ENCODE measurements at places on chromosomes 3 and 15.

DNA sequence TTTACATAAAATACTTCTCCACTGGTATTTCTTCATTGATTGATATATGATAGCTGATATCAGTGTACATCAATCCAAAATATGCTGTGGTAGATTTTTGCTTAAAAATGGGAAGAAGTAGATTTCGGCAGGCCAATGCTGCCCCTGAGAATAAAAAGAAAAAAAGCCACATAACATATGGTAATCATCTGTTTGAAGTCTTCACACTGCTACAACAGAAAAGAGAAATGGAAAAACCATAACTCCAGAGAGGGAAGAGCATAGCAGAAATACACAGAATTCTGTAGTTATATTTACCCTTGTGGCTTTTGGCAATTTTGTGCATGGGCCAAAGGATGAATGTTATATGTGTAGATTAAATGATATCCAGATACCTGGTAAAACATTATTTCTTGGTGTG lies 143.1 kb upstream of the KCNMB2 start:
- no peaks in the 10 kb centered on the region for H3K27me3 ChIP-seq
- peak overlapping the region; percentile 39 for H3K27ac ChIP-seq
- H3K4me1 ChIP-seq, result peaks cover 4% of the 10 kb centered on the region
- H3K36me3 ChIP-seq, result no peaks in the 10 kb centered on the region

DNA sequence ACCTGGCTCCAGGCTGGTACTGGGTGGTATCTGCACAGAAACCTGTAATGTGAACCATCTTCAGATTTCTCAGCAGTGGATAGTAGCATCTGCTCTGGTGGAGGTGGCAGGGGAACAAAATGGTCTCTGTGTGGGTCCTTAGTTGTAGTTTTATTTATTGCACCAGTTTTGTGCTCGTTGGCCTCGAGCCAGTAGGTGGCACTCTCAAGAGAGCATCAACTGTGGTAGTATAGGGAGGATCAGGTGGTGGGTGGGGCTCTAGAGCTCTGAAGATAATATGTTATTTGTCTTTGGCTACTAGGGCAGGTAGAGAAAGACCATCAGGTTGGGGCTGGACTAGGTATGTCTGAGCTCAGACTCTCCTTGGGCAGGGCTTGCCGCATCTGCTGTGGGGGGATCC lies 254.0 kb upstream of the GPR149 start:
- no peak overlapping the region for H3K27ac ChIP-seq
- H3K4me3 ChIP-seq, result no peak overlapping the region
- no peak for DNase-seq
- H3K4me1 ChIP-seq, result no peaks in the 10 kb centered on the region
- no peaks in the 10 kb centered on the region for H3K36me3 ChIP-seq

DNA sequence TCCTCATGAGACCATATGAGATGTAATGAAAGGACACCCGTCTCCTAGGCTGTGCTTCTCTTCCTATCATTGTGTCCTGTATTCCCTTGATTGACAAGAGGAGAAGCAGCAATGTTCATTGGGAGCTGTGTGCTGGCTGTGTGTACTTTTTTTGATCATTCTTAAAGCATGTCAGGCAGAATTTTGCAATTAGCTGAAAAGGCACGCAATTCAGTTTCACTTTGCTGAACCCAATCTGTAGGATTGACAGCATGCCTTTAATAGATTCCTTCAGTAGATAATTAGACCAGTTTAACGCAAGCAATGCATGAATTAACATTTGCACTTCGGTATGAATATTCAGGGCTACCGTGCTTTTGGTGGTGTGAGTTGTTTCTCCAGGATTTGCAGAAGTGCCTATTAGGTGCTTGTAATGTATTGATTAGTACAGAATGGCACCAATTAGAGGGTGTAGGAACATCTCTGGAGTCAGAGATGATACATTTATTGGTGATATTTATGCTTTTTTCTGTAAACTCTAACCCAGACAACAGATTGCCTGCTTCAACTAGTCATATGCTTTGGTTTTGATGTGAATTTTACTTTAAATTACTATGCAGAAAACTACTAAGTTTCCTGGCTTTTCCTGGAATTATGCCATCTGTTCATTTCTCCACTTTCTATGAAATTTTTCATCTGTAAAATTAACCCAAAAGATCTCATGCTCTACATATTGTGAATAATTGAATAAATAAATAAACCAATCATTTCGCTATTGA lies 114.3 kb downstream of the NSUN3 start:
- no peak for DNase-seq
- H3K4me1 ChIP-seq, result no peaks in the 10 kb centered on the region
- no peak overlapping the region for H3K4me3 ChIP-seq
- no peak overlapping the region for H3K27ac ChIP-seq
- no peaks in the 10 kb centered on the region for H3K36me3 ChIP-seq

DNA sequence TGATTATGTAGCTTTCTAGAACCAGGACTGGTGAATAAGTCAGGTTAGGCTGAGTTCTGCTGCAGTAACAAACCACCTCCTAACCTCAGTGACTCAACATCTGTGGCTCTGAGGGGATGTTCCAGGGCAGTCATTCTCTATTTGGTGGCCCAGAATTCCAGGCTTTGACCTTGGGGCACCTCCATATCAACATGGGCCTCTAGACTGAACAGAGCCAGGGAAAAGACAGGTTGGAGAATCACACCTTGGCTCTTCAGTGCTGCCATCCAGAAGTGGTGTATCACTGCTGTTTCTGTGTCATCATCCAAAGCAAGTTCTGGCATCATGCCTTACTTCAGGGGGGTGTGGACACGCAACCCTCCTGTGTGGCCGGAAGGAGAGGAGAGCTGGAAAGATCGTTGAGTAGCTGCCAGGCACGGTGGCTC lies 15.3 kb downstream of the ZBTB47 start:
- no peaks in the 10 kb centered on the region for H3K36me3 ChIP-seq
- peaks cover 23% of the 10 kb centered on the region for H3K4me1 ChIP-seq
- H3K27me3 ChIP-seq, result no peaks in the 10 kb centered on the region
- no peak overlapping the region for H3K4me3 ChIP-seq
- DNase-seq, result peak; percentile 60

GRCh38 chr3:192919901-192920300 lies 2.2 kb upstream of the MB21D2 start:
- H3K4me3 ChIP-seq, result no peak overlapping the region
- no peaks in the 10 kb centered on the region for H3K27me3 ChIP-seq
- H3K27ac ChIP-seq, result no peak overlapping the region
- H3K4me1 ChIP-seq, result no peaks in the 10 kb centered on the region
- H3K36me3 ChIP-seq, result no peaks in the 10 kb centered on the region

GRCh38 chr3:100189444-100189964 lies 71.3 kb upstream of the TBC1D23 start:
- DNase-seq, result no peak
- H3K4me3 ChIP-seq, result no peak overlapping the region
- no peaks in the 10 kb centered on the region for H3K27me3 ChIP-seq
- peaks cover 14% of the 10 kb centered on the region for H3K4me1 ChIP-seq
- no peak overlapping the region for H3K27ac ChIP-seq

Data from tibial artery (tissue), 4 donors.